ENCODE measurements at places on chromosomes 13 and 19.
A peak's percentile ranks its signal among the peaks of the same experiment; 100 is the strongest.

GRCh38 chr13:27573265-27573664 lies 47.1 kb downstream of the LNX2 start:
- DNase-seq = no peak

DNA sequence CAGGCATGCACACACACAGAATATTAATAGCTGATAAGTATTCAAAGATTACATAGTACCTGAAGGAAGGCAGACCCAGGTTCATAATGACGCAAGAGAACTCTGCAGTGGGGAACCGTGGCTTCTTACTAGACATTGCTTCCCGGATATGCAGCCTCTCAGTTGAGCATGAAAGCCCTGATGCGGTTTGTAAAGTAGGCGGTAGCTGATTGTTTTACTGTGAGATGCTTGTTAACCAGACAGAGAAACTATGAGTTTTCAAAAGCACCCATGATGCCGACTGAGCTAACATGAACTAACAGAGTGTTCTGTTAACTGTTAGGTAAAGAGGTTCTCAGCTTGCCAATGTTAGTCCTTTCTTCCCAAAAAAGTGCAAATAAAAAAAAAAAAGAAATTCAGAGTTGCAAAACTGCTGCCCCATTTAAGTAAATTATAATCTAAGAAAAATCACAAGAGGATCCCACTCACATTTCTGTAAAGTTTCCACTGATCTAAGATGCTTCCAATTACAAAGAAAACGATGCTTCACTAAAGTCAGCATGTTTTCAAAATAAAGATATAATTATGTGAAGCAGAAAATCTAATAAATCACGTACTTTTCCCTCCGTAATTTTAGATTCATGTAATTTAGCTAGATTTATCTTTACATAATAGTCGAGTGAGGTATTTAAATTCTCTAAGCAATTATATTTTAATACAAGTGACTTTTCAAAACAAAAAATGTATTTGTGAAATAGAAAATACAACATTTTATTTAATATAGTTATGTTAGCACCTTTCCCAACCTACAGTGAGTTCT lies 2.2 kb downstream of the FLT1 start:
- DNase-seq = peak; percentile 42

DNA sequence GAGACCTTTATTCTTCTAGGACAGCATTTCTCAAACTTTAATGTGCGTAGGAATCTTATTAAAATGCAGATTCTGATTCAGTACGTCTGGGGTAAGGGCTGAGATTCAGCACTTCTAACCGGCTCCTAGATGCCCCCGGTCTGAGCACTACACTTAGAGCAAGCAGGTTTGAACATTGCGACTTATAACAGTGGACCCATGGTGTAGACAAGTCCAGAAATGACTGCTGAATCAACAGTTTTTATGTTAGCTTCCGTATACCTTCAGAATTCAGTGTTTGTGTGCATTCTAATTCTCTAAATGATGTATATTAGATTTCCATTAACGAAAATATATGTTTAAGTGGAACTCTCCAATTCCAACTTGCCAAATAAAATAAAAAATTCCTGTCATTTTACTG lies 17.5 kb upstream of the CPB2 start:
- DNase-seq = no peak

- DNase-seq = peak; percentile 70
These were observed 4.7 kb upstream of the UBE2M start for GRCh38 chr19:58563034-58563573.

- no peak for DNase-seq
These were observed 2.8 kb downstream of the SWSAP1 start for GRCh38 chr19:11377237-11377636.

DNA sequence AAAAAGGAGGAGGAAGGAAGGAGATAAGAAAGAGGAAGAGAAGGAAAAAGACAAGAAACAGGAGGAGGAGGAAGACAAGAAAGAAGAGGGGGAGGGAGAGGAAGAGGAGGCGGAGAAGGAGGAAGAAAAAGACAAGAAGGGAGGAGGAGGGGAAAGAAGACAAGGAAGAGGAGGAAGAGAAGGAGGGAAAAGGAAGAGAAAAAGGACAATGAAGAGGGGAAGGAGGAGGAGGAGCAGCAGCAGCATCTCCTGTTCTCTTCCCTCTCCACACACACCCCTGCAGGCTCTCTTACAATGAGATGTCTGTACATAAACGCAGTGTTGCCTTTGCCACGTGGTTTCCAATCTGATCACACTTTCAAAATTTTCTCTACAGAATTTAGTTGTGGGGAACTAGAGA lies 66.6 kb downstream of the RUBCNL start:
- DNase-seq = no peak

- DNase-seq = no peak
These were observed 73.4 kb downstream of the MBNL2 start for GRCh38 chr13:97295283-97296182.

DNA sequence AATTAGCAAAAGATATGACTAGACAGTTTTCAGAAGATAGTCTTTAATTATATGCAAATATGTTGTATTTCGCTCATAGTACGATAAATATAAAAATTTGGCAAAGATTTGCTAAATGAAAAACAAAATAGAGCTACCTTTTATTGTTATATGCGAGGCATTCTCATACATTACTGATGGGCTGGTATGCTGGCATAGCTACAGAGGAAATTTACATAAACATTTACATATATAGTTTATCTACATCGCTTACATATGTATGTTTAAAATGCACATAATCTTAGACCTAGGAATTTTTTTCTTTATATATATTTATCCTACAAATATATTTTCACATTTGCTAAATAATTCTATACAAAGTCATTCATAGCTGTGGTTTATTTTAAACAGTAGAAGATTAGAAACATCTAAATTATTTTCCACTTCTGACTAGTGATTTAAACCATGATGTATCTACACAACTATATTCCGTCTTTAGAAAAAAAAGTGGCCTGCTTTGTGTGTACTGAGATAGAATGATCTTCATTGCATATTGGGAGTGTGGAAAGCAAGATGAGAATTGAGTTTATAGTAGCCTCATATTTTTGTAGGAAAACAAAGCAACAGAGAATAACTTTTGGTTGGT lies 1345.0 kb upstream of the SLC10A2 start:
- DNase-seq = no peak

DNA sequence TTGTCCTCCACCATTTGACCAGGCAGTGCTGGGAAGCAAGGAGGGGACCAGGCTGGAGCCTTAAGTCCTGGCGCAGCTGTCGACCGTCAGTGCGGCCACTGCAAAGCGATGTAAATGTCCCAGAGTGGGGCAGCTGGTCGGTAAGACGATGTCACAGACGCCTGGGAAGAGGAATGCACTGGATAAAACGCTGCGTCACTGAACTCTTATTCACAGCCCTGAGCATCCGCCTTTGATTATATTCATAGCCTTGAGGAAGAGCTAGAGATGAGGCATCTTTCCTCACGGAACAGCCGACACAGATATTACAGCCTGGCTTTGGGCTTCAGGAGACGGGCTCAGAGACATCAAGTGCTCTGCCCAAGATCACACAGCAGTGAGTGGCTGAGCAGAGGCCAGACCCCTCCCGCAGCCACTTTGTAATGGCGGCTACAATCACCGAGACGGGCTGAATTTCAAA lies 17.6 kb upstream of the TUBGCP3 start:
- no peak for DNase-seq

GRCh38 chr13:43293008-43293407 lies 269.6 kb downstream of the DNAJC15 start:
- DNase-seq = no peak

Data from GM13977 (cell line).